ENCODE measurements at places on chromosomes 4 and X.

GRCh38 chrX:129559783-129560182, 19.7 kb downstream of the OCRL start:
- no peak for DNase-seq

DNA sequence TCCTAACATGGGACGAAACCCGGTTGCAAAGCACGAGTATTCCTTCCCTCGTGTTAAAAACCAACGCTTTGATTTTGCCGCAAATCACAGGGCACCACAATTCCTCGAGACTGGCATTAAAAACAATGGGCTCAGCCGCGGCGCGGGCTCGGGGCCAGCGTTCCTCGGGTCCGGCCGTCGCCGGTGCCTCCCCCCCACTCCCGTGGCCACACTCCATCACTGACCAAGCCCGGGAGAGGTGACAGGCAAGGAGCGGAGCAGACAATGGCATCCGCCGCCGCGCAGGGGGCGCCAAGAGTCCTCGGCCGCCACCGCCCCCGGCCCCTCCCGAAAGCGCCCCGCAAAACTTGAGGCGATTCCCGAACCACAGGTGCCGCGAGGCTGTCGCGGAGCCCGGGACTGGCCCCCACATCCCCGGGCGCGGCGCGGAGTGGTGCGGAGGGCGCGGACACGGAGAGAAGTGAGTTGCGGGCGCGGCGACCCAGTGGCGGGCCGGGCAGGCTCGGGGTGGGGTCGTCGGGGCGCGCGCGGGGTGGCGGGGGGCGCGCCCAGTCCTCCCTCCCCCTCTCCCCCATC, 445 bp downstream of the AP1S2 start:
- DNase-seq: peak; percentile 9

GRCh38 chr4:186201535-186202230, 10.3 kb downstream of the CYP4V2 start:
- DNase-seq: peak; percentile 43

DNA sequence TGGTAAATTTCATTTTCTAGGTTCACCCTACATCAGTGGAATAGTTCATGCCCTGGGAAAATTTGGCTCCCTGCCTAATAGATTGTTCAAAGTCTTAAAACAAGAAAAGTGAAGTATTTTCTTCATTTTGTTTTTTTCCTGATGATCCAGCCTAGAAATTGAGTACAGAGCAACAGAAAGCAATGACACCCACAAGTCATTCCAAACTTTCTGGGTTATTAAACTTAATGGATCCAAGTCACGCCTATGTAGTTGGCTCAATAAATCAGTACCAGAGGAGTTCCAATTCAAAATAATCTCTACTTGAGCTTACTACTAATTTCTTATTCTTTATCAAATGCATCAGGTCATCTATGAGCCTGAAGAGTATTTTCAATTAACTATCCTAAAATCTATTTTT, 937.6 kb upstream of the SLIT2 start:
- DNase-seq: no peak

DNA sequence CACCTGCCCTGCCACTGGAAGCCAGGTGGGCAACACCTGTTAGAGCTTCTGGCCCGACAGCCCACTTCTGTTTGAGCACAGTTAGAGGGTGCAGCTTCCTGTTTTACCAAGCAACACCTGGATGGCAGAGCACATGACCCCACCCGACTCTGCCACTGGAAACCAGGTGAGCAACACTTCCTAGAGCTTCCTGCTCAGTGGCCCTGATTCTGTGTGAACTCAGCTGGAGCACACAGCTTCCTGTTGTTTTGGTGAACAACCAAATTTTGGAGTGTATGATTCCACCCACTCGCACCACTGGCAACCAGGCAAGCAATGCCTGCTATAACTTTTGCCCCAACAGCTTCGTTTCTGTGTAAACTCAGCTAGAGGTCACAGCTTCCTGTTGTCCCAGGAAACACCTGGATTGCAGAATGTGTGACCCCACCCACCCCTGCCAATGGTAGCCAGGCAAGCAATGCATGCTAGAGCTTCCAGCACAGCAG, 163.8 kb upstream of the KLF8 start:
- no peak for DNase-seq

DNA sequence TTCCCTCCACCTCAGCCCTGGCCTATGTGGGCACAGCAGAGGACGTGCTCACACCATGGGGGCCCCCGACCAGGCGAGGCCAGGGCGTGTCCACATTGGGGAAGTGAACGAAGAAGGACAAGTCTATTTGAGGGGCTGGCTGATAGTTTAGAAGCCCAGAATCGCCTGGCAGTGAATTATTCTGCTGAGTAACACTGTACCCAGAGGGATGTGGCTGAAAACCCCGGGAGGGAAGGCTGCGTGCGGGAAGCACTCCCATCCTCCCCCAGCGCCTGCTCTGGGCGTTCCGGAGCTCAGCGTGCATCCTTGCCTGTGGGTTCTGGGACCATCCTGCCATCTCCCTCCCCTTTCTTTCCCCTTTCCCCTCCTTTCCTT, 66.6 kb downstream of the TRMT44 start:
- DNase-seq: no peak

- DNase-seq: no peak
These were observed at the start of gene FREM3 for GRCh38 chr4:143700416-143701352. Gene FREM3 (minus strand): TSS chr4:143700675. CDS start chr4:143700675, 0 bp downstream.

DNA sequence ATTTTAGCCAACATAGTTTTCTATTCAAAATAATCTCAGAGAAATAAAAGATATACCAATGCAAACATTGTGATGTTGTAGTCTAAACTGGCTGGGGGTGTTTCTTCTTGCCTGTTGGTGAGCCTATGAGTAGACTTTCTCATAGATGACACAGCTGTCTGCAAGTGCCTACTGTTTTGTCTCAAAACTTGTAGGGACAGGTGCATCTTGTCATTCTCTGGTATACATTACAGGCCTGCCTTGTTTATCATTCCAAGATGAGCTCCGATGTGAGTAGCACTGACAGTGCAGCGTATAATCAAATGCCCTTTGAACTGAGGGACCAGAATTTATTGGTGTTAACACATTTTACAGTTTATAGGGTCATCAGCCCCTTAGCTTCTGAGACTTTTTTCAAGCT, 353.8 kb downstream of the PRDM5 start:
- DNase-seq: no peak

- no peak for DNase-seq
These were observed 39.3 kb downstream of the NUDT6 start for GRCh38 chr4:122882857-122883735.

- DNase-seq: no peak
These were observed 13.0 kb upstream of the CXCL2 start for GRCh38 chr4:74111990-74112389.

DNA sequence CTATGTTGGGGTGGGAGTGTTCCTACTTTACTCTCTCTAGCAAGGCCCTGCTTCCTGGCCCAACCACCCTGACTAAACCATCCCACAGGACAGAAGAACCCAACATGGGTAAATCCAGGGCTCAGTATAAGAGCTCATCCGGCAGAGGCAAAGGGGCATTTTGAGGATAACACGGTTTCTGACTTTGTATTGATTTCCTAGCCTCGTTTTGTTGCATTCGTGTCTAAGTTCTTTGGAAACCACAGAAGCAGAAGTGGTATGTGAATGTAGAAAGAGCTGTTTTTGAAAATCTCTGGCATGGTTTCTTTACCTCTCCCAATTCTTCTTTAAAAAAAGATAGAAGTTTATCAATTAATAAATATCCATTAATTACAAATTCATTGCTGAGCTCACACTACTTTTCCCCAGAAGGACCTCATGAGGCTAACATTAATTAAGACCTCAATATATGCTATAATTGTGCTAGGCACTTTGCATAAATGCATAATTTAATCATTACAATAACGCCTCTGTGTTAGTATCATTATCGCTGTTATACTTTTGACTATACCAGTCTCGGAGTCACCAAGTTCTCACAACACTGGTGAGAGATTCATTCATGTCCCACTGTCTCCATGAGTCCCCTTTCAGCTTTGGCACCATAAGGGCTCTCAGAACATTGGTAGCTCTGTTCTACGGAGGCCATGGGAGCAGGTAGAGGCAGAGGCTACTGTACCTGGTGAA, 5.8 kb upstream of the CLNK start:
- no peak for DNase-seq

GRCh38 chrX:73916931-73917667, 354.1 kb downstream of the CHIC1 start:
- DNase-seq: no peak

DNA sequence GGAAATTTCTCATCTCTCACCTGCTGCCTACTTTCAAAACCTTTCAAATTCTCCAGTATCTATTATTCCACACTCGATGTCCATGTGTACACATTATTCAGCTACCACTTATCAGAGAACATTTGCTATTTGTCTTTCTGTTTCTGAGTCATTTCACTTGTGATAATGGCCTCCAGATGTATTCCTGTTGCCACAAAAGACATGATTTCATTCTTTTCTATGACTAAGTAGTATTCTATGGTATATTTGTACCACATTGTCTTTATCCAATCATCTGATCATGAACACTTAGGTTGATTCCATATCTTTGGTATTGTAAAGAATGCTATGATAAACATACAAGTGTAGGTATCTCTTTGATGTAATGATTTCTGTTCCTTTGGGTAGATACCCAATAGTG, 310.1 kb upstream of the SPOCK3 start:
- no peak for DNase-seq

- no peak for DNase-seq
These were observed 110.7 kb upstream of the TLR3 start for GRCh38 chr4:185958094-185958747.

DNA sequence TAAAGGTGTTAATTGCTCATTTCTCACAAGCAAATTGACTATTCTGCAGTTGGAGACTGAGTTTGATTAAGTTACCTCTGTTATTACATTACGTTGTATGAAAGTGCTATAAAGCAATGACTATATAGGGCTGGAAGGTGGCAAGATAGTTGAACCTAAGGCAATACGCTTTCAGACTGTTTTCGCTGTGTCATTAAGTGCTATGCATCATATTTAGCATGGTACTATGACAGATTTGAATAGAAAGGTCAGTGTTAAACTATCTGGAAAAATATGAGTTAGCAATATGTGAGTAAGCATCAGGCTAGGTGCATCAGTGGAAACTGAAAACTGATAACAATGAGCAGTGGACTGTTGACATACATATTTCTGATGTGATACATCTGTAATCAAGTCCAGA, 206.0 kb upstream of the ARHGAP24 start:
- DNase-seq: no peak

- DNase-seq: no peak
These were observed 252.6 kb downstream of the ANKRD50 start for GRCh38 chr4:124459941-124460310.

DNA sequence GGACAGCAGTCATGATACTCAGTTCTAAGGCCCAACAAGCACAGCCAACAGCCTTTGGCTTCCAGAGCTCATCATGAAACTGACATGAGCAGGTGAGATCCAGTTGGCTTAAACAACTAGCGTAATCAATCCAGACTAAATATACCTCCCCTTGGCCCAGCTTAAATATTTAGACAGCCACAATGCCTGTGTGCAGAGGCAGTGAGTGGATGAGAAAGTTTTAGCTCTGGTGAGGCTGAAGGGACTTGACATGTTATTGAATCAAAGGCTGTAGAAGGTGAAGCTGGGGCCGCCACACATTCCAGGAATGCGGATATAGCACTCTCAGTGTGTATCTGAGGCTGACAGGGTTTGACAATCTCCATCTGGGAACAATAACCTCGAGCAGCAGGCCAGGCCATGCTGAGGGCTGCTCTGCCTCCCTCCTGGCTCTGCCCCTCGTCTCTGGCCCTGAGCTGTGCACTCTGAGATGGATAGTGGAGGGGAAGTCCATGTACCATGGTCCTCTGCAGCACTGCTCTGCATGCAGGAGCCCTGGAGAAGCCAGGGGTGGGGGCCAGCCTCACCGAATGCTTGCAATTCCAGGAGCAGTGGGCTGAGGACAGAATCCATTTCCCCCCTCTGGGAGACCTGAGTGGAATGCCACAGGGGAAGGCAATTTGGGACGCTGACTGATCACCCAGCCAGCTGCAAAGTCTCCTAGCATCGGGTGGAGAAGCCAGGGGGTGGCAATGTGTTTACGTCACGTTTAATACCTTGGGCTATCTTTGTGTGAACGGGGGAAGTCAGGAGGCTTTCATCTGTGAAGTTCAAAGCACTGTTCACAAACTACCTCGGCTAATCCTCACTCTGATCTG, 37.3 kb upstream of the RASL11B start:
- DNase-seq: no peak

- no peak for DNase-seq
These were observed 78.2 kb downstream of the RTL5 start for GRCh38 chrX:72053508-72053907.

GRCh38 chrX:118974908-118975671, 672 bp downstream of the LONRF3 start:
- peak; percentile 33 for DNase-seq

DNA sequence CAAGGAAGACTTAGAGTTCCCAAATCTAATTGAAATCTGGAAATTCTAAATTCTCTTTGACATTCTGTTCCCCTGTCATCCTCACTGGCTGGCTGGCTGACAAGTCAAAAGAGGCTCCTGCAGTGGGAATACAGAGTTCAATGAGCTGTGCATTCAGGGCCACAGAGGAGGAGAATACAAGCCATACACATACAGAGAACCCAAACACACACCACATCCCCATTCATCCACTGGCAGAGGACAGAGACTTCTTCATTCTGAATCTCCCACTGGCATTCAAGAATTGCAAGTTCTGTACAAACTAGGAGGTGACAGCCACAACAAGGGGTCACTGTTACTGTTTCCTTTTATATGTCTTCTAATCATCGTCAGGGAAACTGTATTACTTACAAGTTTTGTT, 49.7 kb downstream of the SAT1 start:
- no peak for DNase-seq

- no peak for DNase-seq
These were observed 296.3 kb downstream of the PCDH7 start for GRCh38 chr4:31016322-31017061.

- no peak for DNase-seq
These were observed 968.2 kb downstream of the STIM2 start for GRCh38 chr4:27828843-27829242.

- DNase-seq: no peak
These were observed 8.2 kb upstream of the PWWP3B start for GRCh38 chrX:106159861-106160282.

DNA sequence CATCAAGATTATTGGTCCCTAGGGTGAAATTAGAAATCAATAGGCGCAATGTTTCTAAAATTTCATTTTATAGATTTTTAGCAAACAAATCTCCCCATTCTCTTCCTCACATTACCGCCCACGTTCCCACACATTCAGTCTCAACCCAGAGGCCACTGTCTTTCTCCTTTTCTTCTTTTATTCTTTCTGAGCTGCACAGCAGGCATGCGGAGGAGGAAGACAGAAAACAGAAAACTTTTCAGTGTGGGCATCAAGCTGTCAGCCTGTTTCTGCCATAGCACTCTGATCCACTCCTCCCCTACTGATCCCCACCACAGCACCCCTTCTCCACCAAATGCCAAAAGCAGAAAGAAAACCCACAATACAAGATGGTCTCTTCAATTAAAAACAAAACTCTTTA, 94.8 kb upstream of the ADAMTS3 start:
- no peak for DNase-seq

GRCh38 chrX:72020788-72021187, 110.1 kb downstream of the NHSL2 start:
- DNase-seq: no peak

GRCh38 chrX:87515836-87516235, 1.8 kb upstream of the KLHL4 start:
- no peak for DNase-seq

Data from T-helper 1 cell (primary cell).